ENCODE measurements at places on chromosomes 4 and X.

DNA sequence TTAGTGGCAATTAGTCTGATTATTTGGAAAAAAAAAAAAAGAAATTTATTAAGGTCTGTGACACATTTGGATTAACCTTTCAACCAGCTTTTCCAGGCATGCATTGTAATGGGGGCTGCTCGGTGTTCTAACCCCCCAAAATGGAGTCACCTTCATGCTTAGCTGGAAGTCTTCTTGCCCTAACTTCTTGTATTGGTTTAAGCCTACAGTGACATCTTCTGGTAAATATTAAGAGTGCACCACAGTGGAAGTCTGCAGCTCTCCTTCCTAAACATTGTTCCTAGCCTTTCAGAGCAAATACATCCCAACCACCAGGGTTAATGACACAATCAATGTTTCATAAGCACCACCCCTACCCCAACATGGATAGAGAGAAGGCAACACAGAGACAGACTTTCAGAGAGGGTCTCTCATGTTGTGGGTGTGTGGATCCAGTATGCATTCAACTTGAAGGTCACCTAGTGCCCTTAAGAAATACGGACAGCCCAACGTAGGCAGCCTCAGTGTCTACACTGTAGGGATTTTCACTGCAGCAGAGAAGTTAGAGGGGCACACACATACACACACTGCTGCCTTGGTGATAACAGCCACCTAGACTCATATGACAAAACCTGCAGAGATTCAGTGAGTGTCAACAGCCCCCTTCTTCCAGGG, 142.9 kb upstream of the MBNL3 start:
- DNase-seq = no peak

GRCh38 chr4:138181287-138181686, 60.9 kb downstream of the SLC7A11 start:
- DNase-seq = peak; percentile 9

DNA sequence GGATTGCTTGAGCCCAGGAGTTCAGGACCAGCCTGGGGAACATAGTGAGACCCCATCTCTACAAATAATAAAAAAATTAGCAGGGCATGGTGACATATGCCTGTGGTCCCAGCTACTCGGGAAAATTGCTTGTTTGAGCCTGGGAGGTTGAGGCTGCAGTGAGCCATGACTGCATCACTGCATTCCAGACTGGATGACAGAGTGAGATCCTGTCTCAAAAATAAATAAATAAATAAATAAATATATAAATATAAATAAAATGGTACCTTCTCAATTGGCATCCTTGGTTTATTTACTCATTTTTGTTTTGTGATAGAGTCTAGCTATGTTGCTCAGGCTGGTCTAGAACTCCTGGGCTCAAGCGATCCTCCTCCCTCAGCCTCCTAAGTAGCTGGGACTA, 144.2 kb downstream of the CHRNA9 start:
- no peak for DNase-seq

DNA sequence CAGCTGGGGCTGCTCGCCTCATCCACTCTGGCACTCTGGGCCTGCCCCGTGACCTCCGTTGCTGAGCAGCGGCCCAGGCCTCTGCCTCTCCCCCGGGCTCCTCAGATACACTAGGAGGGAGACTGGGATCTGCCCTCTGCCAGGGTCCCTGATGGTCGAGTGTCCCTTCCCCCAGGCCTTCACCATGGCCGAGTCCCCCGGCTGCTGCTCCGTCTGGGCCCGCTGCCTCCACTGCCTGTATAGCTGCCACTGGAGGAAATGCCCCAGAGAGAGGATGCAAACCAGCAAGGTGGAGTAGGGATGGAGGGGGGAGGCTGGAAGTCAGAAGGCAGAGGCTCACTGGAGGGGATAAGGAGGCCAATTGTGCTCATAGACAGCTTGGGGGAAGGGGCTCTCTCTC, 1.7 kb downstream of the GDPD2 start:
- no peak for DNase-seq

DNA sequence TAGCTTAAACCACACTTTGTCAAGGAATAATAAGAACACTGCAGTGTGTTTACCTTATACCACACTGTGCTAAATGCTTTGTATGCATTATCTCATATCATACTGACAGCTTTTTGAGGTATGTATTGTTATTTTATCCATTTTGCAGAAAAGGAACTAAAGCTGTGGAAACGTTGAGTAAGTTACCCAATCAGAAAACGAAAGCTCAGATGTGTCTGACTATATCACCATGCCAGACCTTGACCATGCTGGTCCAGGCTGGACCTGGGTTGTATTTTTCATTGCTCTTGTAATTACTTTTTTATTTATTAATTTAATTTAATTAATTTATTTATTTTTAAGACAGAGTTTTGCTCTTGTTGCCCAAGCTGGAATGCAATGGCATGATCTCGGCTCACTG, 2.1 kb downstream of the HSD17B11 start:
- DNase-seq = no peak

DNA sequence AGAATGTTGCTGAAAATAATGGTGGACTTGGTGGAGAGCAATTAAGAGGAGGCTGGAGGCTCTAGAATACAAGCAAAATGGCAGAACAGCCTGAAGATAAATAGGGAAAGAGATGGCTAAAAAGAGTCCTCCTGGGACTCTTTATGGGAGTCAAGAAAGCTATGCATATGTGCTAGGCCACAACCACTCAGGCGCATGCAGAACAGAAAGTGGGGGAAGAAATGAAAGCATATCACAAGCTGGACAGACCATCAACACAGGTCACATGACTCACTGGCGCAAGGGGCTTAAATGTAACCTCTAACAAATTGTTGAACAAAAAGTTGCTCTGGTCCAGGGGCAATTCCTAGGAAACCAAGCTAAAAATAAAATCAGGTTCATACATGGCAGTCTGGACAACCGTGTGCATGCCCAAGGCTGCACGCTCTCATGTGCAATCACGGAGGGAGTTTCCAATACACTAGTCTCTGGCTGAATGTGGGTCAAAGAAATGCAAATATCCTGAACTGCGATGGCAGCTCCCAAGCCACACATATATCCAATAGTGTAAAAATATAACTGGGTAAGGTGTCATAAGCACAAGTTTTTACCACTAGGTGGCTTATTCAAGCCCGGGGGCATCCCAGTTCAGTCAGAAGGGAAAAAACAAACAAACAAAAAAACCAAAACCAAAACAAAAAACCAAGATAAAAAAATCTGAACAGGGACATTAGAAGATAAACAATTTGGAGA, 45.4 kb downstream of the ZNF711 start:
- no peak for DNase-seq

DNA sequence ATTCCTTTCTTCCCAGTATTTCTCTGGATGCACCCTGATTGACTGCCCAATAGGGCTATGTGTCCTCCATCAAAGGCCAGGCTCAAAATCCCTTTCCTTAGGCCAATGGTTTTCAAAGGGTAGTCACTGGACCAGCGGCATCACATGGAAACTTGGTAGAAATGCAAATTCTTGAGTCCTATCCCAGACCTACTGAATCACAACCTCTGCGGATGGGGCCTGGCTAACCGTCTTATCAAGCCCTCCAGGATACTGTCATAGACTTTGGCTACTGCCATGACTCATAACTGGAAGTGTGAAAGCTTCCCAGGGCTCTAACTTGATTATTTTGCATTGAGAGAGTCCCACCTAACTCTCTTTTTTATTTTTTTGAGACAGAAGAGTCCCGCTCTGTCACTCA, 71.9 kb upstream of the TFDP3 start:
- DNase-seq = no peak

GRCh38 chrX:84362184-84362838, 139.9 kb downstream of the HDX start:
- no peak for DNase-seq

GRCh38 chr4:11313157-11313943, 115.3 kb downstream of the HS3ST1 start:
- no peak for DNase-seq

- peak; percentile 84 for DNase-seq
Observed at GRCh38 chr4:153151535-153152455, 52.4 kb upstream of the TRIM2 start.

GRCh38 chrX:149487292-149487691, 17.8 kb downstream of the IDS start:
- no peak for DNase-seq

DNA sequence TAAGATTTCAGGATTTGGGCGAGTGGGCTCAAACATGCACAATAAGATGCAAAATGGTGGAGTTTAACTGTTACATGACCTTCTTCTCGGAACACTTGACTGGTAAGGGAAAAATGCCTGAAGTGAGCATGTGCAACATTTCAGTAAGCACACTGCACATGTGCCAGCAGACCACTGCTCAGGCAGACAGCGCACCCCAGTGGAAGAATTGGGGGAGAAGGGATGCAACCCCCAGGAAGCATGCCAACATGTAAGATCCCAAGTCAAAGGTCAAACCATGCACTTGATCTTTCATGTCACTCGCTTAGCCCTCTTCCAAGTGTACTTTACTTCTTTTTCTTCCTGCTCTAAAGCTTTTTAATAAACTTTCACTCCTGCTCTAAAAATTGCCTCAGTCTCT, 256.3 kb downstream of the CENPC start:
- DNase-seq = no peak

- DNase-seq = no peak
Observed at GRCh38 chr4:121706595-121707021, 9.8 kb upstream of the ANXA5 start.

DNA sequence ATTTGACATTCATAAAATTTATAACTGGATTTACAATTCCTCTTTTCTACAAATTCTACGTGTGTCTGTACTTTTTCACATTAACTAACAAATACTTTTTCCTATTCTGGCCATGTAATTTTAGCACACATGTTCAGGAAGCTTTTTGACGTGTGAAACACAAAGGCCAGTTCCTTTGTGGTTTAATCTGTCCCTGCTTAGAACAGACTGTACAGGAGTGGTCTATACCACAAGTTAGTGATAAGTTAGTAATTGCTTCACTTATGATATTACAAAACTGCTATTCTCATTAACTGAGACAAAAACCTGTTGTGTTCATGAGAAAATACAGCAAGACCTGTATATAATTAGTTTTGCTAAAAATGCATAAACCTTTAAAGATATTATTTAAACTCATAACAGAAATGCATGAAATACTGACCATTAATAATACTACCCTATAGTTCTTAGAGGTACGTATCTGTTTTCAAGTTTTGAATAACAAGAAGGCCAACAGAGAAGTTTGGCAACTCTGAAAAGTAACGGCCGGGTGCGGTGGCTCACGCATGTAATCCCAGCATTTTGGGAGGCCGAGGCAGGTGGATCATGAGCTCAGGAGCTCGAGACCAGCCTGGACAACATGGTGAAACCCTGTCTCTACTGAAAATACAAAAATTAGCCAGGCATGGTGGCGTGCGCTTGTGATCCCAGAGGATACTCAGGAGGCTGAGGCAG, 13.7 kb upstream of the AREG start:
- no peak for DNase-seq

- no peak for DNase-seq
Observed at GRCh38 chrX:114252186-114252585, 331.7 kb upstream of the HTR2C start.

GRCh38 chrX:2656257-2656836, 34.7 kb upstream of the CD99 start:
- DNase-seq = no peak

DNA sequence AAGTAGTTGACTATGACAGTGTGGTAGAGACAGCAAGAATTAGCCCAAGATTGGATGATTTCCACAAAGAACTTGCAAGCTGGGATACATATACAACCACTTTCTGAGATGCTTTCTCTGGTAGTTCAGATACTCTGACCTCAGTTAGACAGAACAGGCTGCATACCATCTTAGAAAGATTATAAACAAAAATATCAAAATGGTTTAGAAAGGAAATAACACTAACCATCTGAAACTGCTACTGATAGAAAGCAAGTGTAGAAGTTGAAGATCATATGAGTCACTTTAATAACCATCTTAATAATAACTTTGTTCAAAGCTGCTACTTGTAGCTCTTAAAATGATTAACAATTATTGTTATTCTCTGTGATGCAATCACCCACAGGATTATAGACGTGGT, 255.4 kb upstream of the TTC29 start:
- no peak for DNase-seq

GRCh38 chr4:177948853-177949252, 506.6 kb upstream of the AGA start:
- DNase-seq = no peak

- no peak for DNase-seq
Observed at GRCh38 chr4:22052076-22052475, 103.5 kb upstream of the KCNIP4 start.
